ENCODE measurements at places on chromosomes 4 and X.

- no peak for DNase-seq
Observed at GRCh38 chrX:136143711-136144110, 3.6 kb upstream of the FHL1 start.

DNA sequence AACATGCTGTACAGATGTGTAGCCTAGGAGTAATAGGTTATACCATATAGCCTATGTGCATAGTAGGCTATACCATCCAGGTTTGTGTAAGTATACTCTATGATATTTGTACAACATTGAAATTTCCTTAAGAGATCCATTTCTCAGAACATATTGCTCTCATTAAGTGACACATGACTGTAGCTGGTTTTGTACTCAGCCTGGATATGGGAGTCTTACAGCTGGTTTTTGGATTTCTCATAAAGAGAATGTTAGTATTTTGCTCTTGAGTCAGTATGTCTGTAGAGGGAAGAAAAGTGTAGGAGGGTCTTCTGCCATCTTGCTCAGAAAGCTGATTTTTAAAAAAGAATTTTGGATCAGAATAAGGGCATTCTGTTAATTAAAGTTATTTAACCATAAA lies 85.3 kb downstream of the SMARCA5 start:
- no peak for DNase-seq

GRCh38 chrX:65451663-65452062 lies 82.9 kb downstream of the LAS1L start:
- DNase-seq, result no peak

DNA sequence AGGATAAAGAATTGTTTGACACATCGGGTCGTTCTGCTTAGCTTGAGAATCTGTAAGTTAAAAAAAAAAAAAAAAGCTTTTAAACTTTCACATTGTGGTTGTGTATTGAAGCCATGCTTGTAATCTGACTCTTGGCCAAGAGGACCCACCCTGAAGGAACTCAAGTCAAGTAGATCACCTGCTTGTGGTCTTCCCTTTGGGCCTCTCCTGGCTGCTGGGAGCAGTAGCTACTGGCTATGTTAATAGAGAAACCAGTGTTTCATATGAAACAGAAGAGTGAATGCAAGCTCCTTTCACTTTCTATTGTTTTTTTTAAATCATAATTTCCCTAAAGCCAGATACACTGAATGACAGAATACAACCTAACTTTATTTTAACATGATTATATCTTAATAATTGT lies 402.4 kb upstream of the NDST4 start:
- DNase-seq, result no peak

DNA sequence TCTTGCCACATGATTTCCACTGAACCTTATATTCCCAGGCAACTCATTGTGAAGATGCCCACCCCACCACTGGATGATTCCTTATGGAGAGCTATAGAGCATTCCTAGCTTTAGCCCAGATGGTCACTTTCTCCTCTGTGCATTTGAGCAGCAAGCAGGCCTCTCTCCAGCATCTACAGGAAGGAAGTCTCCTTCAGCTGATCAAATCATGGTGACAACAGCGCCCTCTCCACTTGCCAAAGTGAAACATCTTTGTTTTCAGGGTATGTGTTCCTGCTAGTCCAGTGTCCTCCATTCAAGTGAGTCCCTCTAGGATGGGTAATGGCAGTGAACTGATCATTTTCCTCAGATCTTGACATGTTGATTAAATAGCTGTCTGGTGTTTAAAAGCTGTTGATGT lies 10.9 kb upstream of the SYTL5 start:
- no peak for DNase-seq

DNA sequence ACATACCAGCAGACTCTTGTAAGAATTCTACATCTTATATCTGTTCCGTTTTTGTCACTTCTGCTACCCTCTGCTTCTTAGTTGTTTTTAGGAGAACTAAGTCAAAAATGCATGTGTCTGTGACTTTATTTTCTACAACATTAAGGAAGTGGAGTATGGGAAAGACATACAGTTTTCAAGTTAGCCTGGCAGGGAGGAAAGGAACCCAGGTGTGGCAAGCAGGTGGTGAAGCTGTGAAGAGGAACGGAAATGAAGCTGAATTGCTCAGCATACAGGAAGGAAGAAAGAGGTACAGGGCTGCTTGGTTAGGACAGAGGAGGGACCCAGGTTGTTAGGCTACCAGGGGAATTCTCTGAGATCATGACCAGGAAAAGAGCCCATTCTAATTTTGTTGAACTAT lies 9.4 kb downstream of the GPRIN3 start:
- DNase-seq, result no peak

- DNase-seq, result no peak
Observed at GRCh38 chrX:153440556-153441135, 5.2 kb downstream of the TREX2 start.

- no peak for DNase-seq
Observed at GRCh38 chrX:117607561-117607960, 509.0 kb downstream of the KLHL13 start.

GRCh38 chr4:113665036-113665435 lies 96.5 kb downstream of the CAMK2D start:
- no peak for DNase-seq

GRCh38 chr4:88158489-88159228 lies at the start of gene ABCG2:
ABCG2 (minus strand) TSS chr4:88158639; CDS start chr4:88139995, 18,644 bp downstream.
- DNase-seq, result peak; percentile 6

GRCh38 chr4:104494185-104494584 lies 509 bp downstream of the CXXC4 start:
- no peak for DNase-seq

DNA sequence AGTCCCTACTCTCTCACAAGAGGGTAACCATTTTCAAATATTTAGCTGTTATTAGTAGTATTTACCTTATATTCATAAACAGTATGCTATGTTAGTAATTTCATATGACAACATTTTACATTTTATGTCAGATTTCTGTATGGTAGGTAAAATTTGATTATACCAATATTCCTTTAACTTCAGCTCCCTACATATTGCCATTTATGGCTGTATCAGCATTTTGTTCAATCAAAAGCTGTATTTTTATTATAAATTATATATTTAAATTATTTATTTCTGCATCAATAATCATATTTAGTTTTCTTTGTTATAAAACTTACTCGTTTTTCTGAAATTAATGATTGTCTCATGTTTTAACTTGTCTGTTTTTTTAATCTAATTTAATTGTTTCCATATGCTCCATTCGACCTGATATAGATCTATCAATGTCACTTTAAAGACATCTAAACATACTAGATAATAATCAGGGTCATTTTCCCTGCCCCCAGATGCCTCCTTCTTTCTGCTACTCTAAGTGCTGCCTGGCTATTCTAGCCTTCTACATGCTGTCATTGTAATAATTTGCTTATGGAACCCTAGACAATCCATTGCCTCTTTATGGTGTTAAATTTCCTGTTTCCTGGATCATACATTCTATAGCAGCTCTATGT lies 1976.7 kb upstream of the ADGRL3 start:
- no peak for DNase-seq

GRCh38 chr4:48909697-48910096 lies 3.1 kb upstream of the OCIAD2 start:
- no peak for DNase-seq

DNA sequence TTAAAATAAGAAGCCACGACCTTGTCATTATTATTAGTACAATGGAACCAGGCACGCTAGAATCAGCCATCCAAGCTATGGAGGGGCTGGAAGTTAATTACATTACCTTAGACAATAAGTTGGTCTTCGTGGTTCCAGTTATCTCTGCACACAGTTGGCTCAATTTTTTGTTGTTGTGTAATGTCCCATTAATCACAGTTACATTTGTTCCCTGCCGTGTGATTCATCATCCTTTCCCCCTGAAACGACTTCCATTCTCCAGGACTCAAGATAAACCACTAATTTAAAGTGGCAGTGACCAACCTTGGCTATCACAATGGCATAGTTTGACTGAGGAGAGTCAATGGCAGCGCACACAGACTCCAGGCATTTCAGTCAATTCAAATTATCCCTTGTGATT lies 905.0 kb downstream of the RAB28 start:
- DNase-seq, result no peak

DNA sequence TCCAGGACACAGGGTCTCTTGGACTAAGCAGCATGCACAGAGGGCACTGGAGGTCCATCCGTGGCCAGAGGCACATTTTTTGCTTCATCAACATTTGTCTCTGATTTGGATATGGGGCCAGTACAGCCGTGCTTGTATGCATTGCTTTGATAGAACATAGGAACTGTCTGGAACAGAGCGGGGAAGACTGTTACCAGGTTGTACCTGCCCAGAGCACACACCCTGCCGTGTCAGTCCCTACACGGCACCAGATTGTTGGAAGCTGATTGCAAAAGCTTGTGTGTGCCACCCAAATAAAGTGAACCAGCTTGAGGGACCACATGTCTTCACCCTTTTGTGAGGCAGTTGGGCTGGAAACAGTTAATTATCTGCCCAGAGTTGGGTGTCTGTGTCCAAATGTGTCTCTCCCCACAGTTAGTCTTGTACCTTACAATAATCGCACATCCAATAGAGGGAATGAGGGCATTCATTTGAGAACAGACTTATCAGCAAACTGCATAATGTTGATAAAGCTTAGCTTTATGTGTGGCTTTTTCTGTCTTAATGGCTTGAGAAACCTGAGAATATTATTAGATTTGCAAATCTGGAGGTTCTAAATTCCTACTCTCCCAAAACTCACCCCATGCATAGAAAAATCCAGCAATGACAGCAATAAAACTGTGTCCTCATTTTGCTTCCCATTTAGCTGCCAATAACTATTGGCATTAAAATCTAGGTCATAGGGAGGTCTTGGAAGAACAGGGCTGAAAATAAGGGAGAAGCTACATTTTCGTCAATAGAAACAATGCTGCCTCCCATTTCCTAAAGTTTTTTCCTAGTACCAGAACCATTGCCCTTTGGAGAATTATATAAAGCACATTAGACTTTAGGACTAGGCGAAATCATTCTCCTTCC lies 21.2 kb downstream of the KLF3 start:
- no peak for DNase-seq

DNA sequence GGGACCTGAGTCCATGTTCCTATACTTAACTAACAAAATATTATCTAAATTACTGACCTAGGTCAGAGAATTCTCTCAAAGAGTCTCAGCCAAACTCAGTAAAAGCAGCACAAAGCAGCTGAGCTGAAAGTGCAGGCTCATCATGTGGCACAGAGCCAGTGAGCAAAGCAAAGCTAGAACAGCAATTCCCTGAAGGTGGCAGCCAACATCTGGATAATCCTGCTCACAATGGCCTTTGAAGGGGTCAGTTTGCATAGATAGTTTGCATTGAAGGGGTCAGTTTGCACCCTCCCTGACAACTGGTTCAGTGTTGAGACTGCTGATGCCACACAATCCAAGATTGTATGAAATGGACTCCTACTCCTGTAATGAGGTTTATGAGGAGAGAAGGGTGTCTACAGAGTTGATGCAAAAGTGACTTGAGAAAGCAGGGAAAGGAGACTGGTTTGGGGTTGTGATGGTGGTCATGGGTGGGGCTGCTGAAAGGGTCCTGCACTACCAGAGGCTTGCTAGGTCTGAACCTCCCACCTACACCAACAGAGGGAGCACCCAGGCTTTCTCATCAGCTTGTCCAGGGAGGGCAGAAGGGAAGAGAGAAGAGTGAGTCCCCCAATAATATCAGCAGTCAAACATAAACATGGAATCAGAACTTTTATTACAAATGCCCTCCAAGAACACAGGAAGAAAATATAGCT lies 39.7 kb downstream of the TRIM61 start:
- DNase-seq, result no peak

GRCh38 chr4:147104768-147105167 lies 159.1 kb upstream of the TTC29 start:
- no peak for DNase-seq

- no peak for DNase-seq
Observed at GRCh38 chrX:108138814-108139702, 47.5 kb downstream of the ATG4A start.

DNA sequence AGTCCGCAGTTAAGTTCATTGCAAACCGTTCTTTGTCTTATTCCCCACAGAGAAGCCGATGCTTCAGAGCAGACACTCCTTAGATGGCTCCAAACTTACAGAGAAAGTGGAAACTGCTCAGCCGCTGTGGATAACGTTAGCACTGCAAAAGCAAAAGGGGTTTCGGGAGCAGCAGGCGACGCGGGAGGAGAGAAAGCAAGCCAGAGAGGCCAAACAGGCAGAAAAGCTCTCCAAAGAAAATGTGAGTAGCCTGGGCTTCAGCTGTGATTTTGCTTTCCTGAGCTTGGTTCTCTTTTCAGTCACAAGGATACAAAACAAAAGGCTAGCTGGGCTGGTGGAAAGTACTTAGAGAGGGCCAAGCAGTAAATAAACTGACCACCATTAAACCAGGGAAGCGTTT lies 64.0 kb downstream of the AASDH start:
- DNase-seq, result no peak

DNA sequence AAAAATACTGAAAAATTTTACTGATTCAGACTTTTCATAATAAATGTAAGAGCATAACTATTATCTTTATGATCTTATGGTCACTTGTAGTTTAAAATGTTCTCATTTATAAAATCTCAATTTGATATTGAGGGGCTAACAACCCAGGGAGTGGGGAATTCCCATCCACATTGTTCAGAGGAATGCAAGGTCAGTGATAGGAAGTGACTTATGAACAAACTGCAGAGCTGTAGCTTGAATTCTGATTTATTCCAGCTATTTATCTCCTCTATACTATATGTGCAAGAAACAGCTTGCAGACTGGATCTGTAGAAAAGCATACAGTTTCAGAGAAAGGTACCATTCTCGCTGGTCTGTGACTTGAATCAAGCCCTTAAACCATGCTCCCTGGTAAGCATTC lies 61.6 kb downstream of the SEC24D start:
- DNase-seq, result no peak
